ENCODE measurements at places on chromosomes 16 and 17.

DNA sequence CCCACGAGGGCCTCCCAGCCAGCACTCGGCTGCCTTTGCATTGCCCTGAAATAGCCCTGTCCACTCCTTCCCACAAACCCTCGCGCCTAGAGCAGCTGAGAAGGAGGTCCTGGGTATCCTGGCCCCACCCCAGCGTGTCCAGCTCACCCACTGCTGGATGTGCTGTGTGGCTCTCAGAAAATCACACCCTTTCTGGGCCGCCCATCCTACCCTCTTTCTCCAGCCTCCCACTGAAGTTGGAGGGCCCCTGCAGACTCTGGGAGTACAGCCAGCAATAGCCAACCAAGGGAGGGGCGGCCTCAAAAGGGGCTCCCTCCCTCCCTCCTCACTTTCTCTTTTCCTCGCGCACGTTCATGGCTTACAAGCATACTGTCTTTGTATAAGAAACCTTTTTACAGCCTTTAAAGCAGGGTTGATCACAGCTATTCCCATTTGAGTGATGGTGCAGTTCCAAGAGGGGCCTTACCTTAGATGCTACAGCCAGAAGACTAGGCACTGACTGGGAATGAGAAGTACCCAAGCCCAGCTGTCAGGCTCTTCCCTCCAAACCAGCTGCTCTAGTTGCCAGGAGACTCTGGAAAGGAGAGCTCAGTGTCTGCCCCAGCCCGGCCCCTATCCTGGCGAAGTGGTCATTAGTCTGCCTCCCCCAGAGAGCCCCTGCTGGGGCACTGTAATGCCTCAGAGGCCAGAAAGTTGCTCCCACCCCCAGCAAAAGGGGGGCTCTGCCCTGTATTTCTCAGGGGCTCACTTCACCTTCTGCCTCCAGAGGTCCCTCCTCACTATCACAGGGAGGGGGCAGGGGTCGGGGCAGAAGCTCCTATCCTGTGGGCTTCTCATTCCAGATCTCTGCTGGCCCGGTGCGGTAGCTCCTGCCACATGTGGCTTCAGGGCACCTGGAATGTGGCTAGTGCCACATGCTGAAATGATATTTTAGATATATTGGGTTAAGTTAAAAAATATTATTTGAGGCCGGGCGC lies 38.1 kb downstream of the DCAKD start:
- DNase-seq: no peak

DNA sequence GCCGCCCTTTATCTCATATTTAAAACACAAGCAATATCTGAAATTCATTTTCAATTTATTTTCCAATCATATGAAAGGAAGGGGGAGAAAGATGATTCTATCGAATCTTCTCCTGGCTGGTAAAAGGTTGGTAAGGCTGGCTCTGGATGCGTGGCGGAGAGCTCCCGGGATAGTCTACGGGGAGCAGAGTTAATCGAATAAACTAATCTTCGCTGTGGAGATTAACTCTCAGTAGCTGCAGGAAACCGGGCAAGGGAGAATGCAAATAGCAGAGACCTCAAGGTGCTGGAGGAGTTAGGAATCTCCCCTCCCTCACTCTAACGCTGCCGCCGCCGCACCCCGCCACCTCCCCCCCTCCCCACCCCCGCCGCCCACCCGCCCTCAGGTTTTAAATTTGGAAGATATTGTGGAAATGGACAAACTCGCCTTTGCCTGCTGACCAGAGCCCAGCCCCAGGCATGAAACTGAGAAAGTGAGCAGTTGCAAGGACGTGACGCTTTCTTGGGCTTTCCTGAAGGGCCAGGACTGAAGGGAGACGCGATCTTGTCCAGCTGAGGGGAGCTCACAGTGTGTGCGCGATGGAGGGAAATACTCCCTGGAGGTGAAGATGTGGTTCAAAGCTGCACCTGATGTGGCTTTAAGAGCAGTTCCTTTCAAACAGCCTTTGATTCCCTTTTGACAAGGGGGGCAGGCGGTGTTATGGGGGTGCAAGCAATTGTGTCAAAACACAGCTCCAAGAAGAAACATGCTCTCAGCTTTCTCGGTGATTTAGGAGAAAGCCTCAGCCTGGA lies 308.2 kb upstream of the IRX3 start:
- DNase-seq: no peak

DNA sequence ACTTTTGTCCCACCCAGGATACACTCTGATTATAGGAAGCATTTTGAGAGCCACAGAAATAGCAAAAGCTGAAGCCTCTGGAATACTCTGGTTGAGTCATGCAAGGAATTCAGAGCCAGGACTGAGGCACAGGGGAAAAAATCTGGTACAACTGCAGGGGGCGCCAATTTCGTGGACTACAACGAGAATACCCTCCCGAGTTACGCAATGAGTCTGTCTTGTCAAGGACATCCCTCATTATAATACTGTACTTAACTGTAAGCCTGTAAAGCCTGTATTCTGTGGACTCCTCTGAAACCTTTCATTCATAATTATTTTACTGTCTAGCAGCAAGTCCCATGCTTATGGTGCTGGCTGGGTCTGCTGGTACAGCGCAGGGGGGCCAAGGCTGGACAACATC lies 7.8 kb downstream of the HOXB1 start:
- no peak for DNase-seq

- DNase-seq: no peak
Measured at GRCh38 chr17:80364091-80364691, 50.8 kb upstream of the ENDOV start.

- no peak for DNase-seq
Measured at GRCh38 chr16:65769776-65770438, 596.6 kb upstream of the CDH5 start.

DNA sequence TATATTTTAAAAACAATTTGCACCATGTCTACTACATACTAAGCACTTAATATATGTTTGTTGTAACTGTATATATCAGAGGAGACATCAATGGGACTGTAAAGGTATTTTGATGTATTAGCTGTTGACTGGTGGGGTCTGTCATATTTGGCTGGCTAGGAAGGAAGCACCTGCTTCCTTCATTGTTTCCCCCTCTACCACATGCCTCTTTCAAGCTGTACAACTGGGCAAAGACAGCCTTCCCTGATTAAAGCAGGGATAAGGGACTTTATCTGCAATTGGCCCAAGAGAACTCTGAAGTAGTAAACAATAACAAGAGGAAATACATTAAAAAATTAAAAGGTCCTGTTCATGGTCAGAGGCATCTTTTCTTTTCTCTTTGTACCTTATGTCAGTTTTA lies 5.5 kb upstream of the SLFN12L start:
- no peak for DNase-seq

DNA sequence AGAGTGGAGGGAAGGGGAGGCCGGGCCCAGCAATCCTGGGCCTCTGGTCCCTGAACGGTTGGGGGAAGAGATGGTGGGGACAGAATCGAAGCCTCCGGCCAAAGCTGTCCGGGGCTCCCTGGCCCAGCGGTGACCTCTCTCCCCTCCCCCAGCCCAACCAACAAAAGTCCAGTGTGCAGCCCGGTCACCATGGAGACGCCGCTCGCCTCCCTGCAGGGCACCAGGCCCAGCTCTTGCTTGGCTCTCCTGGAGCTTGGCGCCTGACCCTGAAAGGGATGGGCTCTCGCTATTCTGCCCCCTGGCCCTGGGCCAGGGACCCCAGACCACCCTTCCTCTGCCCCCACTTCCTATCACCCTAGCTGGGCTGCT lies 1.3 kb downstream of the METRN start:
- no peak for DNase-seq

- no peak for DNase-seq
Measured at GRCh38 chr17:49078248-49078647, 54.3 kb upstream of the B4GALNT2 start.

DNA sequence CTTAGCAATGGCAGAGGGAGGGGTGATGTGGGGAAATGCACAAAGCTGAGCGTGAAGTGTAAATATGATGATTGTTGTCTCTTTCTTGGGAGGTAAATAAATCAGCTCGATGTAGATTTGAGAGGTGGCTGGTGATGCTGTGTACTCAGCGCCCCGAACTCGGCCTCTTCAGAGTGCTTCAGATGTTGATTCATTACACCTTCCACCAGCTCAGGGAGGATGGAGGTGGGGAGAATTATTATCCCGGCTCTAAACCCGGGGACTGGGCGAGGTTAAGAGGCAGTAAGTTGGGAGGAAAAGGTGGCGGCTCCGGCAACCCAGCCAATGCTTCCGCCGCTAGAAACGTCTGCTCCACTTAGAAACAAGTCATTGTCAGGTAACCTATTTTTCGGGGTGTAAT lies 86.5 kb downstream of the RPA1 start:
- no peak for DNase-seq
